ENCODE measurements at places on chromosomes 4 and X. TPM values are rescaled to one million over a fixed set of nuclear protein-coding genes. Genes with fewer than 3 reads are reported as not detected.

Gene VSIG4
- not detected for total RNA-seq

Gene HERC6
- 23.3 TPM for total RNA-seq

Gene TRIML2
- total RNA-seq: 3.4 TPM

Gene SH3BP2
- total RNA-seq: 10.9 TPM

Gene PFKFB1
- total RNA-seq: not detected

Gene GLUD2
- total RNA-seq: 0.43 TPM

Gene NHS
- total RNA-seq: 5.9 TPM

Gene PLAC1
- 1.5 TPM for total RNA-seq

Gene POLR2B
- total RNA-seq: 138 TPM

Gene EXOC1L
- total RNA-seq: not detected

Gene SERPINA7
- not detected for total RNA-seq
